ENCODE measurements at places on chromosomes 6 and 20.

DNA sequence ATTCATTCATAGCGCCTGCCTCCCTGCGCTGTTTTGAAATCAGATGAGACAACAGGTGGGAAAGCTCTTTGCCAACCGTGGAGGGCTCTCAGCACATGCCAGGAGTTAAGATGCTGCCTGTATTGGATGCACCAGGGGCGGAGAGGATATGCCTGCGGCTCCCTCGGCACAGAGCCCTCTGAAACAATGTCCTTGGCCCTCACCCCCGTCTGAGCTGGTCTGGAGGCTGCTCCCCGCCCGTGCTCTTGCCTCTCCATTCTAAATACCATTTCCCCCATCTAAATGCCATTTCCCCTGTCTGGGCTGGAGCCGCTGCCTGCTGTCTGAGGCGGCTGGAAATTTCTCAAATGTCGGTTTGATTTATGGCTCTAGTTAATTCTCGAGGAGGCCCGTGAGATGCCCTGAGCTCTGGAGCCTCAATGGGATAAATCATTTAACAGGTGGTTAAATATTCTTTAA lies 50.8 kb upstream of the MLN start:
- DNase-seq: no peak

GRCh38 chr6:168597471-168597875 lies 156.5 kb downstream of the SMOC2 start:
- DNase-seq: no peak

GRCh38 chr6:128114164-128114563 lies 213.3 kb upstream of the THEMIS start:
- DNase-seq: no peak

DNA sequence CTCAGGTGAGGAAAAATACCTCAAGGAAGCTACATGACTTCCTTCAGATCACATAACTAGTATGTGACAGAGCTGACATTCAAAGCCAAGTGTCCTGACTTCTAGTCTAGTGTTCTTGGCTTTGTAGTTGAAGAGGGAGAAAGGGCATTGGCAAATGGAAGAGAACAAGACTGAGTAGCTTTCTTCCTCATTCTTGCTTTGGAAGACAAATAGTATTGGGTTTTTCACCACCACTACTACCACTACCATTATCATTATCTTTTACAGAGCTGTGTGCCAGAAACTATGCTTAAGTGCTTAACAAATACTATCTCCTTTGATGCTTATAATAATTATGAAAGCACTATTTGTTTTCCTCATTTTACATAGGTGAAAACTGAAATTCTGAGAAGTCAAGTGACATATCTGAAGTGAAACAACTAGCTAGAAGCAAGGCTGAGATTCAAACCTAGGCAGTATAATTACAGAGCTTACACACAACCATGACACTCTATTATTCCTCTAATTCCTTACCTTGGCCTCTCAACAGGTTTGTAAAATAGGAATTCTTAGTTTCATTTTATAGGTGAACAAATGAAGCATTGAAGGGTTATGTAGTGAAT lies 6.8 kb downstream of the ACSS2 start:
- no peak for DNase-seq

GRCh38 chr20:60062431-60063047 lies 104.3 kb downstream of the CDH26 start:
- no peak for DNase-seq

- no peak for DNase-seq
Observed at GRCh38 chr6:24997231-24997630, 61.5 kb upstream of the RIPOR2 start.

DNA sequence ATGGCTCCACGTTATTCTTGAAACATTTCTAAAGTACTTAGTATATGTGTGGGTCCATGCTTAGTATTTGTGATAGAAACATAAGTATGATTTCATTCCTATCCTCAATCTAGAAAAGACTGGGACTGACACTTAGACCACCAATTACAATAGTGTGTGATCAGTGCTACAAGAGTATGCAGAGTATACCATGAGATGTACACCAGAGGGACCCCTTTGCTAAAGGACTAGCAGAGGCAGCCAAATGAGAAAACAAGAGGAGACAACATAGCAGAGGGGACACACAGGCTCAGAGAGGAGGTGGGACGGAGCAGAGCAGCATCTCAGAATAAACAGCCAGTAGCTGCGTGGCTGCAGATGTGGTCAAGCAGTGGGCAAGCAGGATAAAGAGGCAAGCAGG lies 21.0 kb downstream of the RMND1 start:
- DNase-seq: no peak

- no peak for DNase-seq
Observed at GRCh38 chr6:30834646-30835045, 49.7 kb upstream of the DDR1 start.

DNA sequence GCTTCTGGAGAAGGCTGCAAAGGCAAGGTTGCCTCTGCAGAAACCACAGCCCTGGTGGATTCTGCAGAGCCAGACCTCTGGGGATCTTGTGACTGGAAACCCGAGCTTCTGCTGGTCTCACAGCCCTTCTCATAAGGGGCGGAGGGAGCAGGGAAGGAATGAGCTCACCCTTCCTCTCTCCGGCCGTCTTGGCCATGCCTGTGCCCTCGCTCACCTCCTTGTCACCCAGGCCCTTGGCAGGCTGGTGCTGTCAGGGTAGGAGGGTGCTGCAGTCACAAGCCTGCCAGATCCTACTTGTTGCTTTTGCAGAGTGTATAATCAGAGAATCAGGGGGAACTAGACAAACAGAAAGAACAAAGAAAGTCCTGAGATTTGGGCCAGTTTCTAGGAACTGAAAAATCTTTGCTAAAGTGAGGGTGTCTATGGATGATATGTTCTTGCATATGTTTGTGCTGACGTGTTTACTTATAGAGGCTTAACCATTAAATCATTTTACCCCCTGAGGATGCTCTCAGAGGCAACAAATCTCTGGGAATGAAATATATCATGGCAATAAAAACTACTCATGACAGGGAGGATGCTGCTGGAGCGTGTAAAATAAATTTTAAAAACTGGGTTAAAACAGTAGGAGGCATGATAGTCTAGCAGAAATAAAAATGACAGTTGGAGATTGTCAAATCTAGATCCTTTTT lies 244.9 kb upstream of the SOX4 start:
- no peak for DNase-seq

DNA sequence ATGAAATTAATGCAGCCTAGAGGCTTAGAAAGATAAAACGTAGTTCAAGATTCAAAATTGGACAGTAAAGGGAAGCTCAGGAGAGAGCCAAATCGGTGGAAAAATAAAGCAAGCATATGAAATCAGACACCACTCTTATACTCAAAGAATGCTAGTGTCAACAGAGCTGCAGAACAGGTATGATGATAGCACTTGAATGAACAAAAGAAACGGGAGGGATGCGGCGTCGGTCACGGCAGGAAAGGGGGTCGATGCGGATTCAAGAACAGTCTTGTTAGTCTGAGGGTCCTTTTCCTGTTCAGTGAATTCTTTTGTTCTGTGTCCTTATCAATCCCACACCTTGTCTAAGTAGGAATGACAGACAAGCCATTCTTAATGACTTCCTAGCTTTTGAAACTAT lies 114.4 kb downstream of the FOXC1 start:
- no peak for DNase-seq

DNA sequence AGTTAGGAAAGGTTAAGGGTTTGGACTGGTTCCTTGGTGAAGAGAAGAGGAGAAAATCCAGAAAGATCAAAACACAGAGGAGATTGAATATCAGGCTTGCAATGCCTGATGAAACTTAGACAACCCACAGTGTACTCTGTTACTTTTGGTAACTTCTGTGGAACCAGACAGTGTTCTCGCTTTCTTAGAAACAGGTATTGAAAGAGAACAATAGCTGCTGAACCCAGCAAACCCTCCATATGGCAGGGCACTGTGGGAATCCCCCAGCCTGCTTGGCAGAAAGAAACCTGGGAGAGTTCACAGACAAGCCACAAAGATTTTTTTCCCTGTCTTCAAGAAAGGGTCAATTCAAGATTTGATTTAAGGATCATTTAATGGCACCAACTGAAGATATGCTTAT lies 342.8 kb downstream of the FOXA2 start:
- no peak for DNase-seq

DNA sequence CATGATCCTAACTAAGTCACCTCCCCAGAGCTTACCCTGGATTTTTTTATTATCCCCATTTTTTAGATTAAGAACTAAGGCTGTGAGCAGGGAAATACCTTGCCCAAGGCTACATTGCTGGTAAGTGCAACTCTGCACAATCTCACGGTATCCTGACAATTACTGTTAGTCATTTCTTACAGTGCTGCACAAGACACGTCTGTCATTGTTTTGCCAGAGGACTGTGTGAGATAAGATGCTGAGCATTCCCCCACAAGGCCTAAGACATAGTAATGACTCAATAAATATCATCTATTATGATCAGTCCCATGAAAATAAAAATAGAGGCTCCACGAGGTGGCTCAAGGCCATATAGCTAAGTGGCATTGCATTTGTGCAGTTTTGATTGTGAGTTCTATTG lies 21.0 kb downstream of the PFDN4 start:
- DNase-seq: no peak
